ENCODE measurements at places on chromosomes 7 and 10.

DNA sequence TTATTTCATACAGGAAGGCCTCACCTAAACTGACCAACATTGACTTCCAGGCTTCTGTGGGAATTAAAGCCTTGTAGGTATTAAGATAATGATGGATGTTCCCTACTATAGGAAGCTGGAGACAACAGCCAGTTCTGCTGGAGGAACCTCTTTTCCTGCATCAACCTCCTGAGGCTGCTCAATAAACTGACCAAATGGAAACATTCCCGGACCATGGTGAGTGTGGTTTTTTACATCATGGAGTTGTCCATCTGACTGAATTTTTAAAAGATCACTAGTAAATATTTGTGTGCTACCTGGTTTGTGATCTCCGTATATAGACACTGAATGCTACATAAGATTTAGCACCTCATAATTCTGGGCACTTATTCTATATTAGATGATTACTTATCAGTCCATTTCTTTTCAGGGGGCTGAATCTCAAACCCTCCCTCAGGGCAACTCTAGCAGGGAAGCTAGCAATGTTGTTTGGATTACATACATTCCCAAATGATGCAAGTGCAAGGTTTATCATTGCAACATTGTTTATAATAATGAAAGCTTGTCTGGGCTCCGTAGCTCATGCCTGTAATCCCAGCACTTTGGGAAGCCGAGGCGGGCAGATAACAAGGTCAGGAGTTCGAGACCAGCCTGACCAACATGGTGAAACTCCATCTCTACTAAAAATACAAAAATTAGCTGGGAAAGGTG is 21.5 kb upstream of the SMKR1 start:
- no peak for DNase-seq

GRCh38 chr7:991729-992656 is 9.0 kb downstream of the CYP2W1 start:
- no peak for DNase-seq

GRCh38 chr7:91929463-91929862 is 11.2 kb upstream of the AKAP9 start:
- no peak for DNase-seq

GRCh38 chr7:101386558-101387231 is 24.0 kb downstream of the COL26A1 start:
- no peak for DNase-seq

GRCh38 chr10:119933179-119933578 is 40.6 kb downstream of the SEC23IP start:
- DNase-seq, result peak; percentile 34

GRCh38 chr10:131928248-131929095 is 27.7 kb downstream of the PPP2R2D start:
- DNase-seq, result no peak

DNA sequence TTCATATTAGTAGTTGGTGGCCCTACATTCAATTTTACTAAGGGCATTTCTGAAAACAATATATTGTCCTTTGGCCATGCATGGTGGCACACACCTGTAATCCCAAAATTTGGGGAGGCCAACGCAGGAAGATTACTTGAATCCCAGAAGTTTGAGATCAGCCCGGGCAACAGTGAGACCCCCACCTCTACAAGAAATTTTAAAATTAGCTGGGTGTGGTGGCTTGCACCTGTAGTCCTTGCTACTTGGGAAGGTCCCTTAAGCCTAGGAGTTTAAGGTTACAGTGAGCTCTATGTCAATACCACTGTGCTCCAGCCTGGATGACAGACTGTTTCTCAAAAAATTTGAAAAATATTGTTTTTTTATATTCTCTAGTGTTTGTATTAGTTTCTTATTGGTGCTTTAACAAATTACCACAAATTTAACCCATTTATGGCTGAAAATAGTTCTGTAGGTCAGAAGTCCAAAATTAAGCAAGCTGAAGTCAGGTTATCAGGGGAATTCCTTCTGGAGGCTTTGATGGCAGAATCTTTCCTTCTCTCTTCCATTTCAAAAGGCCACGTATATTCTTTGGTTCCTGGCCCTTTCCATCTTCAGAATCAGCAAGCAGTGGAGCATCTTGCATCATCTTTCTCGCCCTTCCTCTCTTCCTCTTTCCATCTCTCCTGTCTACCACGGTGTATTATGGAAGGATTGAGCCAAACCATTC is 12.4 kb downstream of the CBX3 start:
- no peak for DNase-seq

- no peak for DNase-seq
These were observed 51.9 kb upstream of the CAPZA2 start for GRCh38 chr7:116810267-116811116.

DNA sequence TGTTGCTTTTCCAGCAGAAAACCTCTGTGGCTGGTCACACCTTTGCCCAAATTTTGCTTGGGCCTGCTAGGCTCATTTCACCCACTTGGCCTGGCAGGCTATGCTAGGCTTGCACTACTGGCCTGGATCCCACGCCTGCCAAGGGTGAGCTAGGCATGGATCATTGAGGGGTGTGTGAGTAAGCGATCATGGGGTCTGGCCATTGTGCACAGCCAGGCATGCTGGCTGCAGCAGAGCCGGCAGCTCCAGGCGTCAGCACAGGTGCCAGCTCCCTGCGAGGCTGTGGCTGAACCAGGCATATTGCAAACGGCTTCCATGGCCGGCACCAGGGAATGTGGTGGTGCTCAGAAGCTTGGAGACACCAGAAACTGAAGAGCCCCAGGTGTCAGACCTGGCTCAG is 19.2 kb downstream of the CFAP70 start:
- DNase-seq, result no peak

- no peak for DNase-seq
These were observed 123.4 kb upstream of the BTBD16 start for GRCh38 chr10:122147663-122148062.

DNA sequence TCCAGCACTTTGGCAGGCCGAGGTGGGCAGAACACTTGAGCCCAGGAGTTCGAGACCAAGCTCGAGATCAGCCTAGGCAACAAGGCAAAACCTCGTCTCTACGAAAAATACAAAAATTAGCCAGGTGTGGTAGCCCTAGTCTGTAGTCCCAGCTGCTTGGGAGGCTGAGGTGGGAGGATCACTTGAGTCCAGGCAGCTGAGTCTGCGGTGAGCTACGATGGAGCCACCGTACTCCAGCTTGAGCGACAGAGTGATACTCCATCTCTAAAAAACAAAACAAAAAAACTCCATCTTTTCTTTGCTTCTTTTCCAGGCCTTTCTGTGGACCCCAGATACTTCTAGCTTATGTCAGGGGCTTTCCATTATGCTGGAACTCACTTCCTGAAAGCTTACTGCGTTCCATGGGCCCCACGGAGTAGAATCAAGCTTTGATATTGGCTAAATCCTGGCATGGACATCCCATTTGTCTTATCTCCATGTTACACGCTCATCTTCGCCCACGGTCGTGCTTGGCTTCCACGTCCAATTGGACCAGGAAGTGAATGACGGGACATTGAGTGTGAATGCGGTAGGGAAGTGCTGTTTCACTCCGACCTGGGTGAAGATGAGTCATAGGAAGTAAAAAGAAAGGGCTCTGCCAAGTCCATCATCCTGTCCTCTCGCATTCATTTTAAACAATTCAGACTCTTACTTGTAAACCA is 45.7 kb downstream of the FAM171A1 start:
- no peak for DNase-seq

DNA sequence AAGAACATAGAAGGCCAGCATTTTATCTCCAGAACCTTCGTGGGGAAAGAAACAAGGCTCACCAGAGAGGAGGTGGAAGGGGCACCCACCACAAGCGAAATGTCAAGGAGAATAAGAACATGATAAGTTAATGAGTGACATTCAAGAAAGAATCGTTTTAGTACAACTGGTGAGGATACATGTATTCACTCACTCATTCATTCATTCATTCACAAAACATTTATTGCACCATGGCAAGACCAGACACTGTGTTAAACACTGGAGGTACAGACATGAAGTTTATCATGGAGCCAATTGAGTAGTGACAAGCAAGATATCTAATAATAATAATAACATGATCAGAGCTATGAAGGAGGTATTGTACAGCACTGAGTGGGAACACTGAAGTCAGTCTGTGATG is 1.7 kb upstream of the ZNRF2 start:
- DNase-seq, result no peak

GRCh38 chr7:33870120-33870519 is 35.2 kb upstream of the BMPER start:
- no peak for DNase-seq

DNA sequence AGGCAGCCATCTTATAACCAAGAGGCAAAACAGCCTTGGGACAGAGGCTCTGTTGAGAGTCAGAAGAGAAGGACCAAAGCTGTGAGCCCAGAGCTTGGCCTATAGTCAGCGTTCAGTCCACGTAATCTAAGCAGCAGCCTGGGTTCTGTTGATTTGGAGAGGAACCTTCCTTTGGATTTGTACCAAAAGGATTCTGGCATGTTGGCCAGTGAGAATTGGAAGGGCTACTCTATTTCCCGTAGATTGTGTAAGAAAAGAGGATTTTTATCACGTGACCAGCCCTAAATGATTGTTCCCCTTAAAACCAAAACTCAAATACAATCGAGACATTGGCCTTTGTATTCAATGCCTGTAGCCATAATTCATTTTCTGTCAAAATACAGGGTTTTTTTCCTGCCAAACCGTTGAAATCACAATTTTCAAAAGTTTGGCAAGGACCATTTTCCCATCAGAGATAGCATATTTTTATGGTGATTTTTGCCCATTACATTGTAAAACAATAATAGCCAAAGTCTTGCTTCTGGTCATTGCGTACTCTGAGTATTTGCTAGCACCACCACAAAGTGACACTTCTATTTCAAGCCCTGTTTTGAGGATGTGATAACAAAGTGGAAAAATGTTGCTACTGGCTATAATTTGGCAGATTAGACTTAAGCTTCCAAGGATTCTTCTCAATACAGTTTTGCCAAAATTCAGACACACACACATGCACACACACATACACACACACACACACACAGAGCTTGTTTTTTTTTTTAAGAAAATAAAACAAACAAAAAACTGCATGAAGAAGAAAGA is 23.1 kb upstream of the BMPER start:
- no peak for DNase-seq

DNA sequence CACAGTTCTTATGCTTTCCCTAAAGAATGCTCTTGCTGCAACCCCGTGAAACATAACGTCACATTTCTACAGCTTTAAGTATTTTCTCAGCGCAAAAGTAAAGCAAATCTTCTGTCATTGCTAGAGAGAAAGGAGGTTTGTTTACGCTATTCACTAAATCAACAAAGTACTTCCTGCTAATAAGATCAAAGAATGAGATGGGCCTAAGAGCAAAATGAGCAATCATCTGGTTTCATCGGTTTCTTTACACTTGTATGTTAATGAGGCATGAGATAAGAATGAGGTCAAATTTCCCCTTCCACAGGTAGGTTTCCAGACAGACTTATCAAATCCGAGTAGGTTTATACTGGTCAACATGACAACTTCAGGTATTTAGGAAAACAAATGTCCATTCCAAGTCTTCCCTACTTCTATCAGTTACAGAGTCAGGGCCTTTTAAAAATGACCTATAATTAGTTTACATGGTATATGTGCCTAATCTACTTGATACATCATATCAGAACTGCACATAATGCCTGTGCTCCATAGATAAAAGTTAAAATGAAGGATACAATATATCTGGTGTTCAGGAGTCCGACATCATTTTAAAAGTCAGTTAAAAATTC is 8.4 kb downstream of the USP6NL start:
- no peak for DNase-seq

- no peak for DNase-seq
These were observed 203.1 kb upstream of the PTN start for GRCh38 chr7:137546671-137547070.

DNA sequence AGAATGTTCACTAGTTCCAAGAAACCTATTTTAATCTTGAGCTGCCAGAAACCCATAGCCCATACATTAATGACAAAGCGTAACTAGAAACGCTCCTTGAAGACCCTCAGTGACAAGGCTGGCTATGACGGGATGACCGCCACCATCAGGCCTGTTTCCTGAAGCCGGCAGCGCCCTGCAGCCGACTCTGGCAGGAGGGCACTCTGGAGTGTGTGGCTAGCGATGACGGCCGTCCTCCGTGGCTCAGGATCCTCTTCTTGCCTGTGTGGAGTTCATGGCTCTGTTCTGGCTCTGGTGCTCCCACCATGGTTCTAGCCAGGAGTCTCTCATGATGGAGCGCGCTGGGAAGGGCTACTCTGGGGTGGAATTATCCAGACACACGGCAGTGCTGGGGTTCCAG is 224.1 kb downstream of the ADARB2 start:
- DNase-seq, result no peak

- DNase-seq, result no peak
These were observed 1.0 kb upstream of the KCP start for GRCh38 chr7:128911423-128912031.

GRCh38 chr7:78634093-78634492 is 819.4 kb downstream of the MAGI2 start:
- DNase-seq, result no peak

All from COR-L47 (cell line).